ENCODE measurements at places on chromosomes 5 and 9.

GRCh38 chr9:124522121-124523098, 15.2 kb upstream of the NR5A1 start:
- no peak for DNase-seq

- DNase-seq, result no peak
These were observed 16.3 kb downstream of the IL5 start for GRCh38 chr5:132526974-132527564.

DNA sequence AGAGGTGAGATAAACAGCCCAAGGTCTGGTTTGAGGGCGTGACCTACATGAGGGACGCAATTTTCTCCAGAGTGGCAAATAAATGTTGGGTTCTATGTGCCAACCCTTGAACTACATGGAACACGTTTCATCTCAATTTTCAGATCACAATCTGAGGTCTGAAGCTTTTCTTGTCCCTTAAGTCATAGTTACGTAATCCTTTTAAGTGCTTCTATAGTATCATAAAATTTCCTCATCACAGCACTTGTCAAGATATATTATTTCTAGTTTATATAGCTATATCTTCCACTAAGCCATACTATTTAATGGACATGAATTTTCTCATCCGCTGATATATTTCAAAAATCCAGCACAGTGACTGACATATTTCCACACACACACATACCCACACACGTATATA, 53.1 kb upstream of the GRIN3A start:
- no peak for DNase-seq

DNA sequence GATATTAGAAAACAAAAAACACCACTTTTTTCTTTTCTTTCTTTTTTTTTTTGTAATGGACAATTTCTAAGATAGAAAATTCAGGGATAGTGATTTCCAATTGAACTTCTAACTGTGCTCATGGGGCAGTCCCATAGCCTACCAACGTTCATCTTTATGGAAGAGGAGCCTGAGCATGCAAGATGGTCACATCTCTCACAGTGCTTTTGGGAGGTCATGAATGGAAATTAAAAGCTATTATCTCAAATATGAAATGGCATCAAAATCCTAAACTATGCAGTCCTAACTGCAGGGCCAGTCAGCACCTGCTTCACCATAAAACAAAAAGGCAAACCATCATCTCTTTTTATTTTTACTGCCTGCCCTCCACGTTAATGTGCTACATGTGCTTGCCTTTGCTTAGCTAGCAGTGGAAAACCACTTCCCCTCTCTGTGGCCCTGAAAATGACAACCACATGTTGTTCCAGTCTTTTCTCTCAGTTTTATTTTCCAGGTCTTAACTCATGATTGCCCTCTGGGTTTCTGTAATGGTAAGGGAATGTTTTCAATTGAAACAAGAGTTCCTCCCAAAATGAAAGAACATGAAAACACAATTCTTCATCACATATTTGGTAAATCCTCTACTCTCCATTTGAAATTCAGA, 16.7 kb downstream of the IFNB1 start:
- DNase-seq, result no peak

- DNase-seq, result no peak
These were observed 14.5 kb downstream of the PALM2AKAP2 start for GRCh38 chr9:109794361-109795012.

- no peak for DNase-seq
These were observed 194.1 kb downstream of the CACNA1B start for GRCh38 chr9:138071731-138072130.

DNA sequence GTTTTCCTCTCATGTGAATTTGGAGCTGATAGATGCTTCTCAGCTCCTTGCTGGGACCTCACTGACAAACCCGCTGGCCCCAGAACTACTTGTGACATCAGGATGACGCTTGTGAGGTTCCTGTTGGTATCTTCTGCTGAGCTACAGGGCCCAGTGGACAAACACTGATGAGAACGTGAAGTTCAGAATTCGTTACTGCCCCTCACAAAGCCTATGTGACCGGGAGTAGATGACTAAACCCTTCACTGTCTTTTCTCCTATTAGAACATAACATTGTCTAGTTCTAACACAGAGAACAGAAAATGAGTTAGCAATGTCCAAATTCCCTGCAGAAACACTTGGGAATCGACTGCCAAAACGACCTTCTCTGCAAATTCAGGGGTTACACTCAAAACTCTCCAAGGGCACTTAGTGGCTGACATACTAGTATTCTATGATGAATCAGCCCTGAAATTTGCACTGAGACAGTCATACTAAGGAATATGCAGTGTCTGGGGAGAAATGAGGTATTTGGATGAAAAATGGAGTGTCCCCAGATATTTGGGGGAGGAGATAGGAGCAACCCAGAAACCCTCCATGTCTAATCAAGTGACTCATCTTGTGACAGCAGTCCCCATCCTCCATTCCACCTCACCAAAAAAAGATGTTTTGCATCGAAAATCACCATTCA, 143.2 kb upstream of the TRIM32 start:
- DNase-seq, result no peak

DNA sequence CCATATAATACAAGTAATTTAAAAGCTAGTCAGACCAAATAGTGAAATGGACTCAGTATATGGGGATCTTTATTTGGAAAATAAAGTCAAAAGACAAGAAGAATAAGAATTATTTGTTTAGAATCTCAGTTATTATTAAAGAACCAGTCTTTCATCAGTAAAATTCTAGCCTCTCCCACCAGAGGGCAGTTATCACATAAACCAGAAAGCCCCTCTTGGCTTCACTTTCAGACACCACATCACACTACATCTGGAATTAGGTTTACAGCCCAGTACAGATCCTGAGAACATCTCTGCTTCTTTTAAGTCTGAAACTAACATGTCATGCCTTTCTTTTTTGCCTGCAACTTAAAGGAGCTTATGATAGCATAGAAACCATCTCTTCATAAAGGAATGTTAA, 12.2 kb upstream of the HSPB3 start:
- DNase-seq, result no peak

GRCh38 chr9:120932086-120932823, 5.7 kb upstream of the TRAF1 start:
- DNase-seq, result no peak

GRCh38 chr5:6692906-6693305, 20.3 kb upstream of the TENT4A start:
- no peak for DNase-seq

DNA sequence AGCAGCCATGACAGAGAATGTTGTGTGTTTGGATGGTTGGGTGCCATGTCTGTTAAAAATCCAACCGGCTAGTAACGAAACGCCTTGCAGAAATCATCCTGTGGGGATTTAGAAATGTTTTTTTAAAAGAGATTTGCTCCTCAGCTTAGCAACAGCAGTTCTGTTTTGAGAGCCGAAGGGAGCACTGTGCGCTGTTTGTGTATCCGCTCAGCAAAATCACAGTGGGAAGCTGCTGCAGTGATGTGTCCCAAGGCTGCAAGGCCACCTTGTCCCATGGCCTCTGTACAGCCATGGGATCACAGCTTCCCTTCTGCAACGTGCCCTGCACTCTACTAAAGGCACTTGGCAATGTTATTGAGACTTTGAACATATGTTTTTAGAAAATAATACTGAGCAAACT, 40.9 kb downstream of the TRIO start:
- DNase-seq, result no peak

- DNase-seq, result no peak
These were observed 53.8 kb upstream of the RAD23B start for GRCh38 chr9:107229241-107229741.

GRCh38 chr5:151288180-151288579, 15.4 kb downstream of the SLC36A3 start:
- DNase-seq, result no peak

DNA sequence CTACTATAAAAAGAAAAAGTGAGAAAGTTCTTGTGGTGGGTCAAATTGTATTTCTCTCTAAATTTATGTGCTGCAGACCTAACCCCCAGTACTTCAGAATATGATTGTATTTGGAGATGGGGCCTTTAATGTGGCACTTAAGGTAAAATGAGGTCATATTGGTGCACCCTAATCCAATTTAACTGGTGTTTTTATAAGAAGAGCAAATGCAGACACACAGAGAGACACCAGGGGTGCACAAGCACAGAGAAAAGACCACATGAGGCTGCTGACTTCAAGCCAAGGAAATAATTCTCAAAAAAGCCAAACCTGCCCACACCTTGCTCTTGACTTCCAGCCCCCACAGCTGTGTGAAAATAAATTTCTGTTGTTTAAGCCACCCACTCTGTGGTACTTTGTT, 80.2 kb upstream of the HTR4 start:
- no peak for DNase-seq

DNA sequence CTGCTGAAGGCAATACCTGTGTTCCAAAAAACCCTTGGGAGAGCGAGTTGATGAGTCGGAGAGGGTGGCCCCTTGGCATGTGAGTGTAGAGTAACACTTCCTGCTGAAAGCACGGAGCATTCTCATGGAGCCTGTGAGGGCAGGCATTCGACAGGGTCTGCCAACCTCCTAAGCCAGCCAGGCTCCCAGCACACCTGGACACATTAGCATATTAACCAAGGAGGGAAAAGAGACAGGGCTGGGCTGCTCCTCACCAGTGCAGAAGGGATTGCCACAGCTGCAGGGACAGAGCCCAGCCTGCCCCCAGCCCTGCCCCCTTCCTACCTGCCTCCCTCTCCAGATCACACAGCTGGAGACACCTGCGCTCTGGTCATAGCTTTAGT, 46.4 kb upstream of the SEMA4D start:
- DNase-seq, result no peak

GRCh38 chr5:180138976-180139730, 67.6 kb upstream of the RNF130 start:
- DNase-seq, result no peak

DNA sequence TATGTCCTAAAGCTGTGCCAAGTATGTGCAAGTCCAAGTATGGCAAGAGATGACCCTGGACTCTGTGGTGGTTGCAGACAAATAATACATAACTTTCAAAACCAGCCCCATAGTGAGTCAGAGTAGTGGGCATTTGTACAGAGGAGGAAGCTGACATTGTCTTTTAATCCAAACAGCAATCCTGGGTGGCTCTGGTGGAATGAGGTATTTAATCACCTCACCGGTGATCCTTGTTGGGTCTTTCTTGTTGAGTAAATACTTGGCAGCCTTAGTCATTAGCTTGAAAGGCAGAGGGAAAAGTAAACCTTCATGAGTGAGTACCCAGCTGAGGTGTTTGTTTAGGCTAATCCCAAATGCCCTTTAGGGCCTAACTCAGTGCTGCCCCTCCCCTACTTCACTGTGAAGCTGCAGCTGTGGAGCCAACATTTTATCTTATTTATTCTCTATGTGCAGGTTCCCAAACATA, 148.7 kb upstream of the SLC12A2 start:
- no peak for DNase-seq

DNA sequence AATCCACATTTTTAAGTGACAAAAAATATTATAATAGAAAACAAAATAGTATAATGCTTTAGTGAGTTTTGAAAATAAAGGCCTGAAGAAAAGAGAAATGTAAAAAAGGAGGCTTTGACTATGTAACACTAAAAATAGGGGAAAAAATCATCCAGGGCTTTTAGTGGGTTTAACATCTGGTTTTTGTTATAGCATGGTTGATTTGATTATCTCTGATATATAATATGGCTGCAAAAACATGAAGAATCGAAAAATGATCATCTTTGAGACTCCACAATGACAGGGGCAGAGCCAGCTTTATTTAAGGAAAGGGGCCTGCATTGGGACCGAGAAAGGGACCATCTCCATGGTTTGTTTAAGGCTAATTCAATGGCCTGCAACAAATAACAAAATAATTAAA, 393.8 kb downstream of the PLK2 start:
- no peak for DNase-seq

- no peak for DNase-seq
These were observed 188.0 kb upstream of the ADCY2 start for GRCh38 chr5:7207979-7208378.

DNA sequence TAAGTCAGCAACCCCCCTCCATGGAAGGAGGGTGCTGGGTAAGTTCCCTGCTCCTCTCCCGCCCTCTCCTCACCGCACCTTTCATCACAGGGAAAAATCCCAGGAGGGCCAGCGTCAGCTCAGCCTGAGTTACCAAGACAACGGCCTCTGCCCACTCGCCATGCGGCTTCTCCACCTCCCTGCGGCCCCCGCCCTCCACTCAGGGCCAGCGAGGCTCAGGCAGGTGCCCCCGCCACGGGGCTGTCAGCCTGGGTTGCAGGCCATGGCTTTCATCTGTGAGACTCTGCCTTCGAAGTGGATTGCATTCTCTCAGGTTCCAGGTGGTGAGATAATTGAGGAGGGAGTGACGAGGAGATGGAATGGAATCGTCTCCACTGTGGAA, 27.2 kb upstream of the LAMC3 start:
- no peak for DNase-seq

GRCh38 chr9:17315341-17315740, 180.5 kb downstream of the CNTLN start:
- no peak for DNase-seq

- no peak for DNase-seq
These were observed 796.1 kb downstream of the CDH12 start for GRCh38 chr5:22057012-22057411.

DNA sequence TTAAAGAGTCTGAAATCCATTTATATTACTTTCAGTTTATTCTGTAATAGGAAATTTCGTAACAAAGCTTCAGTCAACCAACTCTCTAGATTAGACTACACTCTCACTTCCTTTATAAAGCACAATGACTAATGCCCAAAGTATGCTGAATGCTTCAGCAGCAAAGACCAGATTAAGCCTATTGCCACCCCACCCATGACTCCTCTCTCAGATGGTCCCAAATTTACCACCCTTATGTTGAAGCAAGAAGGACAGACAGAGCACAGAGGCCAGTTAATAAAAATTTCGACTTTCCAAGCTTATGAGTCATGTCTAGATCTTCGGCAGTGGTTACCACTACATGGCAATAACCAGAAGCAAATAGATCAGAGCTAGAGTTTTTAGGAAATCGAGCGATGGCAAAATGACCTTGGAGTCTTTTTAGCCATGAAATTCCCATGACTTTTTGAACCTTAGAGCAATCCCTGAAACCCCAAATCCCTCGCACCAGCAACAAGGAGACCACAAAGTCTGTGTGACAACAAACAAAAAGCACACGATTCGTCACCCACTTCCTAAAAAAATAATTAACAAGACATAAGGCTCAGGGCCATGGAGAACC, 287.8 kb upstream of the RASA1 start:
- DNase-seq, result no peak

DNA sequence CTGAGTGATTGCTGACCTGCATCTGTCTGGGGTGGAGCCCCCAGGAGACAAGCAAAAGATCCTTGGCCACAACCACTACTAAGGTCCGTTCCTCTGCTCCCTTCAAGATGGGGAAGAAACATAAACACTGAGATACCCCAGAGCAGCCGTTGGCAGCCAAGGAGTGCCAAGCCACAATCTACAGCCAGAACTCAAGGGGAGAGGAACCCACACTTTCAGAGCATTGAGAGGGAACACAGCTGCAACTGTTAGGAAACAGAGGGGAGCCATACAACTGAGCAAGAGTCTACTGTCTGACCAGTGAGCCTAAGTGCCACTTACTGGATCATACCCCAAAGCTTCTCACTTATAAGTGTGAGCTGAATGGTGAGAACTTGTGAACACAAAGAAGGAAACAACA, 44.6 kb upstream of the ADRB2 start:
- no peak for DNase-seq

GRCh38 chr5:90680921-90681563, 122.4 kb downstream of the ADGRV1 start:
- DNase-seq, result no peak

All from thoracic aorta (tissue), 2 donors.